SK-N-SH (cell line): ENCODE measurements at places on chromosomes 2 and 18.

DNA sequence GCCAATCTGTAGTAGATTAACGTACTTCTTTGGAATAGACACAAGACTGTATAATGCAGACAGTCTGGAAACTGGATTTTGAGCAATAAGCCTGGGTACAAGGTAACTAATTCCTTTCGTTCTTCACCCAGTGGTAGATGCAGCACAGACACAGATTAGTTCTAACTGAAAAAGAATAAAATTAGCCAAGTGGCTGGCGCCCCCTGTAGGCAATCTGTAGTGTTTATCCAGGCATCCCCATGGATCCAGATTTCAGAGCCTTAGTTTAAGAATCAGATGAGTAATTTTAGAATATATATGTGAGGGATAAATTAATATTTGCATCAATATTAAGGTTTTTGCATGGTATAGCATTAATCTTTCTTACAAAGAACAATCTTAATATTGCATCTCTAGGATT, 563.9 kb downstream of the DCC start:
- no peaks in the 10 kb centered on the region for H3K4me1 ChIP-seq
- peak; percentile 38 for DNase-seq
- H3K4me3 ChIP-seq: peak overlapping the region; percentile 47; the same call in 1 of the 2 replicates
- H3K27me3 ChIP-seq: no peaks in the 10 kb centered on the region
- no peaks in the 10 kb centered on the region for H3K36me3 ChIP-seq
- H3K27ac ChIP-seq: no peak overlapping the region

DNA sequence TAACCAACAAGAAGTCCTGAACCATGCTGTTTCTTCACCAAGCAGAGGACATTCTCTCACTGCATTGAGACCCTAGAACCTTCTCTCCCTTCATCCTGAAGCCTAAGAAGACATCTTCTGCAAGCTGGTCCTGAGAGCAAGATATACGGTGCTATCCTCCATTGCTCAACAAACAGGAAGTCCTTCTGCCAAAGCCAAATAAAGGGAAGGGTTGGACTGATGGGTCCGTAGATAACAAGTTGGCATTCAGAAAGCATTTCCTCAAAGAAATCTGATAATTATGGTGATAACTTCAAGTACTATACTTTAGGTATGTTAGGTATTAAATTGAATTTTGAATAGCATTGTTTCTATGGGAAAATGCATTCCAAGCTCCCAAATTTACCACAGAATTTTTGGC, 23.3 kb downstream of the GRB14 start:
- DNase-seq: no peak
- H3K36me3 ChIP-seq: peaks cover 7% of the 10 kb centered on the region
- no peaks in the 10 kb centered on the region; the same call in 1 of the 2 replicates for H3K4me1 ChIP-seq
- H3K27ac ChIP-seq: no peak overlapping the region

- no peak for DNase-seq
Measured at GRCh38 chr2:238642973-238643372, 204.9 kb upstream of the TWIST2 start.

GRCh38 chr2:56680971-56681631, 497.3 kb downstream of the CCDC85A start:
- no peak overlapping the region for H3K4me3 ChIP-seq
- DNase-seq: no peak
- H3K4me1 ChIP-seq: no peaks in the 10 kb centered on the region; the same call in 1 of the 2 replicates
- H3K27me3 ChIP-seq: no peaks in the 10 kb centered on the region

- H3K27ac ChIP-seq: no peak overlapping the region
- no peak for DNase-seq
- no peak overlapping the region for H3K4me3 ChIP-seq
- no peaks in the 10 kb centered on the region for H3K27me3 ChIP-seq
Measured at GRCh38 chr18:72811047-72811446, 56.7 kb downstream of the NETO1 start.

DNA sequence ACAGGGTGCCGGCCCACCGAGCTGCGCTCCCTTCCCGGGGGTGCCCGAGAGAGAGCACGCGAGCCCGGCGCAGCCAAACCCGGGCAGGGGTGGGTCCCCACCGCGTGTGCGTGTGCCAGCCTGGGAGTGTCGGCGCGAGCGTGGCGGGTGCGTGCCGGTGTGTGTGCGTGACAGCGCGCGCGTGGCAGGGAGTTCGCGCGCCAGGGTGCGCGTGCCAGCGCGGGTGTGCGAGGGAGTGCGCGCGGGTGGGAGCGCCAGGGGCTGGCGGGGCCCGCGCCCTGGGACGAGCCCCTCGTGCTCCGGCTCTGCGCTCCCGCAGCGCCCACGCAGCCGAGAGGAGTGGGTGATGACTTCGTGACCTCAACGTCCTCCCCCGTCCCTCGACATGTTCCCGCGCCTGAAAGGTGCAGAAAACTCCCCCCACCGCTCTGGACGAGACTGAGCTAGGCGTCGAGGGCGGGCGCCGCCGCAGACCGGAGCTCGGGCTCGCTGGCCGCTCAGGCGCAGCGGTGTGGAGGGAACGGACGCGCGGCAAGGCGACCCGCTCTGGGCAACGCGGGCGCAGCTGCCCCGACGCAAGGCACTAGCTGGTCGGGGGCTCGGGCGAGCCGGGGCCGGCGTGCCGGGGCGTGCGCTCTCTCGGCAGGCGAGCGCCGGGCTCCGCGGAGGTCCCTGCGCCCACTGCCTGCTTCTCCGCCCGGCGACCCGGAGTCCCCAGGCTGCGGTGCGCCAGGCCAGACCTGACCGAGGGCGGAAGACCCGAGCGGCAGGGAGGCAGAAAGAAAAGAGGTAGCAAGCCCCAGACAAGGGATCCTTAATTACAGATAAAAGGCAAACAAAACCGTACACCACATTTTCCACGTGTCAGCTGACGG, 582.8 kb downstream of the ZEB2 start:
- DNase-seq: peak; percentile 85
- no peaks in the 10 kb centered on the region for H3K36me3 ChIP-seq
- peaks cover 17% of the 10 kb centered on the region; the same call in 1 of the 2 replicates for H3K4me1 ChIP-seq
- peak overlapping the region; percentile 63 for H3K4me3 ChIP-seq

- no peaks in the 10 kb centered on the region for H3K27me3 ChIP-seq
- H3K27ac ChIP-seq: no peak overlapping the region
- no peak overlapping the region for H3K4me3 ChIP-seq
- H3K4me1 ChIP-seq: no peaks in the 10 kb centered on the region
- no peaks in the 10 kb centered on the region for H3K36me3 ChIP-seq
Measured at GRCh38 chr18:70674896-70675295, 386.1 kb downstream of the SOCS6 start.

GRCh38 chr2:128345436-128346165, 26.9 kb upstream of the HS6ST1 start:
- no peaks in the 10 kb centered on the region for H3K36me3 ChIP-seq
- no peak for DNase-seq
- H3K27ac ChIP-seq: no peak overlapping the region
- peaks cover 9% of the 10 kb centered on the region; the same call in 1 of the 2 replicates for H3K4me1 ChIP-seq
- no peak overlapping the region for H3K4me3 ChIP-seq
- no peaks in the 10 kb centered on the region for H3K27me3 ChIP-seq

DNA sequence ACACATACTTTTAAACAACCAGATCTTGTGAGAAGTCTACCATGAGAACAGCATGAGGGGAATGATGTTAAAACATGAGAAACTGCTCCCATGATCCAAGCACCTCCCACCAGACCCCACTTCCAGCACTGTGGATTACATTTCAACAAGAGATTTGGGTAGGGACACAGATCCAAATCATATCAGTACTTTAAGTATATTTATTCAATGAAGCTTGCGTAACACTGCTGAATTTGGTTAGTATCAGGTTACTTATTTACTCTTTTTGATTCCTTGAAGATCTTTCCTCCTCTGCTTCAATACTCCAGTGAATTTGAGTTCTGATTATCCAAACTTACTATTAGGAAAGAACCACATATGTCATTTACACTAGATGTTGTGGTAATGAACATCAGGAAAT, 418.6 kb downstream of the PIK3C3 start:
- H3K27me3 ChIP-seq: no peaks in the 10 kb centered on the region
- no peaks in the 10 kb centered on the region for H3K36me3 ChIP-seq
- H3K27ac ChIP-seq: no peak overlapping the region
- no peak overlapping the region for H3K4me3 ChIP-seq
- no peaks in the 10 kb centered on the region for H3K4me1 ChIP-seq

DNA sequence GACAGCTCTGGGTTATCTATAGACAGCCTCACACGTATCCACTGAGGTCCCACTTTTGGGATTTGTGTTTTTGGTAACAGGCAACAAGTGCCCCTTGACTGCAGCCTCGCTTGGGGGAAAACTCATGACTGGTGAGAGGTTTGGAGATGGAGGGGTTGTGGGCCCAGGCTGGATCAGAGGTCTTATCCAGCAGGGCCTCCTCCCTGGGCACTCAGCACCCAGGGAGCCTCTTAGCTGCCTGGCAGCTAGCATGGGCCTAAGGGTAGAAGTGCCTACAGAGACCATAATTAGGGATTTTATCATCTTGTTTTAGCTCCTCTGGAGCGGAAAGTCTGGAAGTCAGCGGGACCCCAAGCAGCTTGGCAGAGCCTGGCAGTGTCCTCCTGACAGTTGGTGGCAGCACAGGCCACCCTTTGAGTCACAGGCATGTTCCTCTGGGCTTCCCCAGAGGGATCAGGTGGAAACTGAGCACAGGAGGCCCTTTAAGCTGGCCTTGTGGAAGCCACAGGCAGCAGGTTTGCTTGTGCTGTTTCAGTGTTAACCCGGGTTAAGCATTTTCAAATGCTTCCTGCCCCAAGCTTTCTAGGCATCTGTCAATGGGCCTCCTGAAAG, 143.1 kb downstream of the KCTD1 start:
- H3K4me3 ChIP-seq: no peak overlapping the region
- H3K36me3 ChIP-seq: no peaks in the 10 kb centered on the region
- H3K4me1 ChIP-seq: no peaks in the 10 kb centered on the region
- H3K27me3 ChIP-seq: no peaks in the 10 kb centered on the region

DNA sequence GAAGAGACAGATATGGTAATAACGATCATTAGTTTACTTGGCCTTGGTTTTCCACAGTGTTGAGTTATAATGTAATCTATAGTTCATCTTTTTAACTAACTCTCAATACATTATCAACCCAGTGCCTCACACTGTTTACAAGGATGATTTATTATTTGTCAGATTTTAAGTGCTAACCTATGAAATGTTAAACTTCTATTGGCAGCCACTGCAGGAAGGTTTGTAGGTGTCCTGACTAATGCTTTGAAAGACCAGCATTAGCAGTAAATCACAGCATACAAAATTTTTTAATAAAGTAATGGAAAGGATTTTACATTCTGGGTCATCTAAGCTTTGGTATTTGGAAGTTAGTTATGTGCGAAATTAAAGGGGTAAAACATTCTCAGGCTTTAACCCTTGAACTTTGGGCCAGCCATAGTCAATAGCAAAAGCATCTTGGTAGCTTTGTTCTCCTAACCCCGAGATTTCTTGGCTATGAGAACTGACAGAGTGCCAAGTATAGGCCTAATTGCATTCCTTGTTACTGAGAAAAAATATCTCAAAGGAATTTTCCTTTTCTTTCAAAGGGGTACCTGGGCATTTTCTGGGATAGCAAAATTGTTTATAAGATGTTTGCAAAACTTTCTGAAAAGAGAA, 30.6 kb downstream of the SPATS2L start:
- peaks cover 26% of the 10 kb centered on the region for H3K36me3 ChIP-seq
- no peak overlapping the region; the same call in 1 of the 2 replicates for H3K27ac ChIP-seq
- no peaks in the 10 kb centered on the region for H3K27me3 ChIP-seq
- DNase-seq: no peak

DNA sequence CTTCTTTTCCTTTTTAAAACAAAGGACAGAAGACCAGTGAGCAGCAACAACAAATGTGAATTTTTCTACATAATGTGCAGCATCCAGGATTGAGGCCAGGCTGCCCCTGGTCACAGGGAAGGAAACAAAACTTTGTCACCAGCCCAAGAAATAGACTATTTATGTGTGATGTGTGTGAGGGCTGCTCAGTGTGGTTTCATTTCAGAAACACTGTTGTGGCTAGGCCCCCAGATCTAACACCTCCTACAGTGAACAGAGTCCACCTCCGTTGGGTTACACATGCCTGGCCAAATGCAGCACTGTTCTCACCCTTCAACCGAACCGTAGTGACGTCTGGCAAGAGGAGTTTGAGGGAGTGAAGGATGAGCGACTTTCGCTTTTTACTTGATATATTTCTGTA, 146.3 kb upstream of the RIOK3 start:
- H3K27ac ChIP-seq: no peak overlapping the region
- no peak overlapping the region for H3K4me3 ChIP-seq
- H3K36me3 ChIP-seq: no peaks in the 10 kb centered on the region
- H3K4me1 ChIP-seq: peaks cover 4% of the 10 kb centered on the region; the same call in 1 of the 2 replicates

GRCh38 chr2:70633508-70633907, 79.9 kb upstream of the TGFA start:
- no peaks in the 10 kb centered on the region for H3K4me1 ChIP-seq
- DNase-seq: no peak
- H3K4me3 ChIP-seq: no peak overlapping the region
- no peak overlapping the region for H3K27ac ChIP-seq
- no peaks in the 10 kb centered on the region for H3K36me3 ChIP-seq

DNA sequence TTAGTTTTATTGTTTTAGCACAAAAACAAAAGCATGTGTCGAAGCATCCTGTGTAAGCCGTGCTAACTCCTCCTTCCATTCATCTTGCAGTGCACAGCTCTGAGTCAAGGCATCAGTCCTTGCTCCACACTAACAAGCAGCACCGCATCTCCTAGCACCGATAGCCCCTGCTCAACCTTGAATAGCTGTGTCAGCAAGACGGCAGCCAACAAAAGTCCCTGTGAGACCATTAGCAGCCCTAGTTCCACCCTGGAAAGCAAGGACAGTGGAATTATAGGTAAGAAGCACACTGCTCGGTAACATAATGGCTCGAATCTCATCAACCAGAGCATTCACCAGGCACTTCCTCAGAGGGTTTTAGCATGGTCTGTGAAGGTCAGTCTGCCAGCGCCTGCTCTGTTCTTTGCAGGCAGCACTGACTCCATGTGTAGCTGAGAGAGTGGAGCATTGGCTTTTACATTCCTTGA, 136.2 kb downstream of the WDSUB1 start:
- no peak for DNase-seq
- no peak overlapping the region for H3K4me3 ChIP-seq
- H3K4me1 ChIP-seq: peaks cover 13% of the 10 kb centered on the region; the same call in 1 of the 2 replicates

DNA sequence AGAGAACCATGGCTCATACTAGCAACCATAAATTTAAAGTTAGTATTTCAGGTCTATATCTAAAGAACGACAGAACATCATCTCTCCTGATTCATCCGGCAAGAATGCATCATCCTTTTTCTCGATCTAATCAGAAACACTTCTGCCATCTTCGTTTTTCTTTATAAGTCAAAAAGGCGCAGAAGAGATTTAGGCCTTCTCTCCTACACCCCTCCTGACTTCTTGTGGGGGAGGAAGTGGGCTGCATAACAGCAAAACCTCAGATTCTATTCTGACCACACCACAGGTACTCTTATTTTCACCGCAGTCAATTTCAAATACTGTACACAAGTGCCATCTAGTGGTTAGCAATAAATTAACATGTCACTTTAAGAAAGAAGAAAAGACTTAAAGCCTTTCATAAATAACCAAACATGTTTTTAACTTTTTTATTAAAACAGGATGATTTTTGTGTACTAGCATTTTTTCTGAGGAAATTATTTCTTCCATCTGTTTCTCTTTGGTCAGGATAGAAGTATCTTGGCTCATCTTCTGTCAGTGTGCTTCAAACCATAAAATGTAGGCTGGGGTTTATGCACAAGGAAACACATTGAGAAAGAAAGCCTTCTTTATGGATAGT, 48.4 kb upstream of the PIK3C3 start:
- H3K36me3 ChIP-seq: no peaks in the 10 kb centered on the region
- no peaks in the 10 kb centered on the region; the same call in none of the 2 replicates for H3K4me1 ChIP-seq
- DNase-seq: peak; percentile 51
- peak overlapping the region; percentile 43 for H3K4me3 ChIP-seq

- H3K4me3 ChIP-seq: no peak overlapping the region
- no peak for DNase-seq
- no peaks in the 10 kb centered on the region for H3K36me3 ChIP-seq
- H3K27me3 ChIP-seq: no peaks in the 10 kb centered on the region
- no peaks in the 10 kb centered on the region for H3K4me1 ChIP-seq
Measured at GRCh38 chr2:170258382-170258781, 80.4 kb downstream of the MYO3B start.

- H3K27me3 ChIP-seq: no peaks in the 10 kb centered on the region
- H3K4me3 ChIP-seq: no peak overlapping the region
- no peaks in the 10 kb centered on the region for H3K36me3 ChIP-seq
- no peak for DNase-seq
- H3K4me1 ChIP-seq: no peaks in the 10 kb centered on the region
Measured at GRCh38 chr2:171320208-171320621, 113.6 kb downstream of the METTL8 start.
